ENCODE measurements at places on chromosomes 5 and 9. TPM values are rescaled to one million over a fixed set of nuclear protein-coding genes. Genes with fewer than 3 reads are reported as not detected.

ENHO gene
- total RNA-seq: 0.51 TPM

TXNDC8 gene
- not detected for total RNA-seq

DNA sequence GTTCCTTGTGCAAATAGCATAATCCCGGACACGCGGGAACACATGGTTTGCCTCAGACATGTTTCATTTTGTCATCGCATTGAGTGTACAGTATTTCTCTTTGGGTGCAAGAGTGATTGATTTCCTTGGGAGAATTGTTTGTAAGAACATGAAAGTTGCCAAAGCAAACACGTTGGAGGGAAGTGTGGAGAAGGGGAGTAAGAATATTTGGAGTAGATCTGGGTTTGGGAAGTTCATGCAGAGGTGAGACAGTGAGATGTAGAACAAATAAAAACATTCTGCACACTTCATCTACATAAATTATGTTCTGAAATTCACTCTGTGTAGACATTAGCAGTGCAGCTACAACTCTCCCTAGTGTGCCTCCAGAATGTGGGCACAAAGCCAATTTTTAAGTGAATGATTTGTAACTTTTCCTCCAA lies 24.0 kb downstream of the FOXD1 start:
- no peak for DNase-seq

ISL1 gene
- total RNA-seq: not detected

TAS2R1 gene
- total RNA-seq: not detected

DNA sequence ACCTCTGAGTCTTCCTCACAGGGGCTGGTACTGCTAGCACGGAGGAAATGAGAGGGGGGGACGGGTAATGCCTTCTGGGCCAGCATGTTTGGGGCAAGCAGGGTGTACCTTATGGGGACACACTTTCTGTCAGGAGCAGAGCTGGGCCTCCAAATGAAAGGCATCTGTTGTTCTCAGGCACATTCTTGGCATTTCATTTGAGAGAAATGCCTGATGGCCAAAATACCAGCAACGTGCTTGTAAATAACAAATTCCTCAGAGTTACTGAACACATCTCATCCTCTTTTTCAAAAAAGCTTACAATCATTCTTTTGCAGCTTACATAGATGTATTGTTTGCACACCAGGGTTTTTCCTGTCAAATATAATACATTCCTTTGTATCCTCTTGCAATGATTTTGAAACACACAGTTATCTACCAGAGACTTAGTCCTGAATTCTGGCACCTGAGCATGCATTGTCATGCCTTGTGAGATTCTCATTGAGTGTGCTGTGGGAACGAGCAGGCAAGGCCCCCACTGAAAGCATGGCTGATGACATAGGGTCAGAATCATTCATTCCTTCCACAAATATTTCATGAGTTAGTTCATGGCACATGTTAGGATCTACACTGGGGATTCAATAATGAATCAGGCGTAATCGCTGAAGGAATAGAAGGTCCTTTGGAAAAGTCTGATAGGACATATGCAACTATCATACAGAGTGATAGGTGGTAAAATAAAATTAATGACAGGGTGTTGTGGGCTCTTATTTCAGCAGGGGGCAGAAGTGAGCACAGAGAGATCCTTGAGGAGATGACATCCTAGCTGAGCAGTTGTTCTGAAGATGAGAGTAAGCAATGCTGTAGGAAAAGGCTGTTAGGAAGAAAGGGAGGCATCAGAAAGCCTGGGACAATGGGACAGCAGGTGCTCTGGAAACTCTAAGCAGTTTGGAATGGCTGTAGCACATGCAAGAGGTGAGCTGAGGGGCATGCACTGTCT lies 260.9 kb upstream of the TUT7 start:
- DNase-seq: no peak

DNA sequence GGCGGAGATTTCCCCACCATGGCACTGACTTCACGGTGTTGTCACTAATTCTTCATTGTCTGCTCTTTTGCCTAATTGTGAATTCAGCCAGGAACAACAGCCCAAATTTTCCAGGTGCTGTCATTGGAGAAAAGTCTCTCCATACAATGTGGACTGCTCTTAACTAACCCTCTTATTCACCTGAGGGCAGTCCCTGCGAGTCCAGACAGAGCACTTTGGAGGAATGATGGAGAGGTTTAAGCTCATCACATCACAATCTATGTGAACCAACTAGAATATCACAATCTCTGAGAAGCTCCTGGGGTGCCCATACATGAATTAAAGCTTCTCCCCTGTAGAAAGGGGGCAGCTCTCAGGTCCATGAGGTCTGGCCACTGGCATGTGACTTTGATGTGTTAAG lies 56.4 kb downstream of the MTX3 start:
- DNase-seq: no peak

DNA sequence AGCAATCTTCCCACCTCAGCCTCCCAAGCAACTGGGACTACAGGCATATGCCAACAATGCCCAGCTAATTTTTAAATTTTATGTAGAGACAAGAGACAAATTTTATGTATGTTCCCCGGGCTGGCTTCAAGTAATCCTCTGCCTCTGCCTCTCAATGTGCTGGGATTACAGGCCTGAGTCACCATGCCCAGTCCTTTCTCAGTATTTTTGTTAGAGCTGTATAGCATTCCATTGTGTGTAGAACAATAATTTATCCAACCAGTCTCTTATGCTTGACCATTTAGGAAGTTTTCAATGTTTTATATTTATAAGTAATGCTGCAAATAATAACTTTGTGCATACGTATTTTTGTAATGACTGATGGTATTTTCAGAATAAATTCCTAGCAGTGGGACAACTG lies 38.9 kb upstream of the CTXN3 start:
- no peak for DNase-seq

- DNase-seq: no peak
These were observed 108.1 kb downstream of the LRRC70 start for GRCh38 chr5:62686692-62687091.

C9 gene
- total RNA-seq: not detected

DNA sequence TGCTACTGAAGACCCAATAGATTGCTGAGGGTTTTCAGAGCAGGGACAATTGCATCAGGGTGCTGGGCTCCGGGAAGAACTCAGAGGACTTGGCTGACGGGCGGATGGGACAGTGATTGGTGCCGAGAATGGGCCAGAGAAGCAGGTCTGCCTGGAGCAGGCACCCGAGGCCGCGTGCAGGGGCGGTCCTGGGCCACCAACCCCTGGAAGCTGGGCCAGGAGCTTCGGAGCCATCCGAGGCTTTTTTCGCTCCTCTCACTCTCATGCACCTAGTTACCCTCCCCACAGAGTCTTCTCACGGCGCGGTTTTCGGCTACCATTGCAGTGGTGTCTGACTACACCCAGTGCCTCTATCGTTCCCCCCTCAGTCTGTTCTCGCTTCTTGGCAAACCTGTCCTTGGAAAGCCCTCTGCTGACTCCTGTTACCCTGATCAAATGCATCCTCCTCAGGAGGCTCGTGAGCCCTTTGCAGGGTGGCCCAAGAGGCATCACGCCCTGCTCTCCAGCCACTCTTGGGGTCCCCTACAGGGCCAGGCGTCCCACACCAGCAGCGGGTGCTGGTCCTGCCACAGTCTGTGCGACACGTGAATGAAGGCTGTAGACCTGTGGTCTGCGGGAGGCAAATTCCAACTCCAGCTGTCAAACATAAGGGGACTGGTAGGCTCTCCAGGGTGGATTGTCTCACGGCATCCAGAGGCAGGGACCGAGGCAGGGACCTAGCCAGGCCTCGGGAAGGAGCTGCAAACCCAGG lies 1.2 kb upstream of the CLPTM1L start:
- no peak for DNase-seq

PCDHA4 gene
- total RNA-seq: 0.08 TPM

- DNase-seq: peak; percentile 72
These were observed 20.2 kb downstream of the SIL1 start for GRCh38 chr5:139177809-139178588.

SOHLH1 gene
- not detected for total RNA-seq

GRCh38 chr5:141757402-141757801 lies 75.4 kb upstream of the ARAP3 start:
- DNase-seq: no peak

ANKRD34B gene
- total RNA-seq: not detected

TUSC1 gene
- total RNA-seq: 14.1 TPM

GRCh38 chr5:5340206-5340729 lies 82.2 kb upstream of the ICE1 start:
- DNase-seq: peak; percentile 76
